ENCODE measurements at places on chromosomes 1 and 21.
A peak's percentile ranks its signal among the peaks of the same experiment; 100 is the strongest.

- DNase-seq: no peak
These were observed 117.4 kb downstream of the AKT3 start for GRCh38 chr1:243732637-243733036.

GRCh38 chr1:65958561-65959350, 166.1 kb downstream of the PDE4B start:
- DNase-seq: no peak

DNA sequence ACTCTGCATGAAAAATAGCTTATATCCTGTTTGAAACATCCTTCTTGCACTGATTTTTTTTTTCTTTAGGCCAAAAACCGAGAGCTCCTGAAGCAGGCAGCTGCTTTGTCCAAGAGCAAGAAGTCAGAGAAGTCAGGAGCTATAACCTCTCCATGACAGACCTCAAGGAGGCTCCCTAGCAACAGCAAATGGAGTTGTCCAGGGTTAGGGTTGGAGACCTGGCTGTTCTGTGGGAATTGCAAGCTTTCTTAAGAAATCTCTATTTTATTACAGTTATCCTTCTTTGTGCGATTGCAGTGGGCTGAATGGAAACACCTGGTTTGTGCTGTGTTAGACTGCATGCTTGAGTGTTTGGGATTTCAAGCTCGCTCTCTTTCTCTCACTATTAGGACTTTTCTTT, 12.6 kb upstream of the STX12 start:
- no peak for DNase-seq

DNA sequence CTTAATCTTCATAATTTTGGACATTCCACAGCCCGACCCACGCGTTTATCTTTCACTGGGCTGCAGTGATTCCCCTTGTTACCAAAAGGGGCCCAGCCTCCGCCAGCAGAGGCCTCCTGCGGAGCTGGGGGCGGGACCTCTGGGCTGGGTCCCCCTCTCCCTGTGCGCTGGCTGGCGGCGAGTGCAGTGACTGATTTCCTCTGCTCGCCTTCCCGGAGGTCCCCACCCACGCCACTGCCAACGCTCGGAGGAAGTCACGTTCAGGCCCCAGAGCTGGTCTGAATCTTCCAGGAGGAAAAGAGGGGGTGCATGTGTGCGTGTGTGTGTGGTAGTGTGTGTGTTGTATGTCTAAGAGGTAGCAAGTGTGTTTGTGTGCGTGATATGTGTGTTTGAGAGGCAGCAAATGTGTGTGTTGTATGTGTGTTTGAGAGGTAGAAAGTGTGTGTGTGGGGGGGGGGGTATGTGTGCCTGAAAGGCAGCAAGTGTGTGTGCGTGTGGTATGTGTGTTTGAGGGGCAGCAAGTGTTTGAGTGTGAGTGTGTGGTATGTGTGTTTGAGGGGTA, 35.0 kb upstream of the JAK1 start:
- peak; percentile 19 for DNase-seq

DNA sequence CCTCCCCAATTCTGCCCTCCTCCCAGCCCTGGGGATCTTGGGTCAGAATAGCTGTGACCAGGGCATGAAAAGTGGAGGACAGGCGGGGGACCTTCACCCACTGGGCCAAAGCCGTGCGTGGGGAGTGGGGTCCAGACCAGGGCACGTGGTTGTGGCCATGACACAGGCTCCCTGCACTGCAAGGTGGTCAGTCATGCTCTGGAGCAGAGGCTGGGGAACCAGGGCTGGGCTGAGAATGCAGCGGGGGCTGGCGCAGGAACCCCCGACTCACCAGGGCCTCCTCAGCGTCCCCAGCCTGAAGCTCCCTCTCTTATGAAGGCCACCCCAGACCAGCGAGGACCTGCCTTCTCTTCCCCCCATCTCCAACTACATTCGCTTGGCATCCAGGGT, 2.7 kb downstream of the DVL1 start:
- no peak for DNase-seq

- no peak for DNase-seq
These were observed 302.8 kb upstream of the ADAMTS5 start for GRCh38 chr21:27269644-27270043.

DNA sequence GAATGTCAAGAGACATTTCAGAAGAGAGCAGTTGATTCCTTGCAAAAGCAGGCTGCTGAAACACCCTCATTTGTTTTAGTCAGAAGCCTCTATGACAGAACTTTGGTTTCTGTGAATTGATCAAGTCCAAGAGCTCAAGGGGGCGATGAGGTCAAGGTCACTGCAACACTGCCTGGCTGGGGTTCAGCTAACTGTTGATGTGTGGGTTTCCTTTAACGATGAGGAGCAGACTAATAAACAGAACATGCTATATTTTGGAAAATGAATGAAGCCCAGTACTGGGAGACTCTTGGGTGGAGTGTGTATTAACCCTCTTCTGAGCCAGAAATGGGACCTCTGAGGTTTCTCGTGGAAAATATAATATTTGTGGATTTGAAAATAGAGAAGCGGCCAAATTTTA, 109.3 kb downstream of the ZC3H11B start:
- no peak for DNase-seq

DNA sequence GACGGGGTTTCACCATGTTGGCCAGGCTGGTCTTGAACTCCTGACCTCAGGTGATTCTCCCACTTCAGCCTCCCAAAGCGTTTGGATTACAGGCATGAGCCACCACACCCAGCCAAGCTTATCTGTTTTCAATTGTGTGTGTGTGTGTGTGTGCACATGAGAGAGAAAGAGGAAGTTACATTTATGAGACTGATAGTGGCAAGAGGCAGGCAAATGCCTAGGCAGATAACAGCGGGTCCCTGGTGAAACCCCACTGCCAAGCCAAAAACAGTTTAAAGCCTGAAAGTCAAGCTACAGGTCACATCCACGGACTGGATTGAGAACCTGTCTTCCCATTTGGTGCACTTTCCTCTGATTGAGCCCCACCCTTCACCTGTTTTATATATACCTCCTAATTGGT, 35.1 kb upstream of the IFNGR2 start:
- no peak for DNase-seq

DNA sequence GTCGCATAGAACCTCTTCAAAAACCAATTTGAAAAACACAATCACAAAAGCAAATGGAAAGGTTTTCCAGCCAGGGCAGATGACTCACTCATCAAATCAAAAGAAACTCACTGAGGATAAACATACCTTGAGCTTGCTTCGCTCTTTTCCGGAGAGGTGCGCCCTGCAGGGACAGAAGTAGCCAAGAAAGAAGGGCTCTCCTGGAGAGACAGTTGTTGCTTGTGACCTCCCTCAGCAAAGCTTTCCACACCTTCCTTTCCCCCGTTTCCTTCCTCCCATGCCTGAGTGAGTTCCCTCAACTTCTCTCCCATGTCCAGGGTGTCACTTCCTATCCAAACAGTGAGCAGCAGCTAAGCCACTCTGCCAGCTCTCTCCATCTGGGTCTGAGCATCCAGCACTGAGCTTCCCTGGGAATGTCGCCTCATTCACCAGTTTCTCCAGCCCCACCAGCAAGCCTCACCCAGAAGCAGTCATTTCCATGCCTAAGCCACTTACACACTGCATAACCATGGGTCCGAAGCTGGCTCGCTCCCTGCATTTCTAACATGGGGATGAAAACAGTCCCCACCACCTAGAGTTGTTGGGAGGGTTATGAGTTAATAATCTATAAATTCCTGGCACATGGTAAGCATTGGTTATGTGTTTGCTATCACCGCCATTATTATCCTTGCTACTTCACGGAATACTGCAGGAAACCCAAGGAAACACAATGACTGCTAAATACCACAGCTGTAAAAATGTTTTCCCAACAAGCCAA, 75.0 kb downstream of the PTPN14 start:
- no peak for DNase-seq

- DNase-seq: no peak
These were observed 5.0 kb downstream of the PRELP start for GRCh38 chr1:203480525-203481084.

DNA sequence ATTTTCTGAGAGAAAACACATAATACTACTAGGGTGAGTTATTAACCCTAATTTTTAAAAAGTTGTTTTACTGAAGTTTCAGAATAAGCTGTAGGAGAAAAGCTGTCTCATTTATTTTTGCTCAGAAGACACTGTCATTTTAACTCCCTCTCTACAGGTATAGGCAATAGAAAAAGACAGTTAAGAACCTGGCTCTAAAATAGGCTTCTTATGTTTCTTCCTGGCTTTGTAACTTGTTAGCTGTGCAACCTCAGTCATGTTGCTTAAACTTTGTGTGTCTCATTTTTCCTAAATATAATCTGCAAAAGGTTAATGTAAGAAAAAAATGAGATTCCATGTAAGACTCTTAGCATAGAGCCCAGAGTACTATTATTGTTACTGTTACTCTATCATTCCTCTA, 64.4 kb downstream of the TTLL7 start:
- DNase-seq: no peak

DNA sequence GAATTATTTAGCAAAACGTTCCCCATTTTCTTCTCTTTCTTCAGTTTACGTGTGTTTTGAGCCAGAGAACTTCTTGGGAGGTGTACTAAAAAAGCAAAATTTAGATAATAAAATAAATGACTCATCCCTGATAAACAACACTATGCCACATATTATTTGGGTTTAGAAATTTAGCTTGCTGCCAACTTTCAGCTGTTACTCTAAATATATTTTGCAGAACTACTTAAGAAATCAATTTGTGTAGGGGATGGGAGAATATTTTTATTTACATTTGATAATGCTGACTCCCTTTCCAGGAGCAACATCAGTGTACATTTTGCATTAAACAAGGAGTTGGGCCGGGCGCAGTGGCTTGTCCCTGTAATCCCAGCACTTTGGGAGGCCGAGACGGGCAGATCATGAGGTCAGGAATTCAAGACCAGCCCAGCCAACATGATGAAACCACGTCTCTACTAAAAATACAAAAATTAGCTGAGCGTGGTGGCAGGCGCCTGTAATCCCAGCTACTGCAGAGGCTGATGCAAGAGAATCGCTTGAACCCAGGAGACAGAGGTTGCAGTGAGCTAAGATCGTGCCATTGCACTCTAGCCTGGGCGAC, 151.4 kb upstream of the ZRANB2 start:
- no peak for DNase-seq

GRCh38 chr1:98981917-98982513, 22.6 kb downstream of the PLPPR5 start:
- DNase-seq: no peak

GRCh38 chr1:41340655-41341364, 20.4 kb upstream of the FOXO6 start:
- DNase-seq: no peak

GRCh38 chr1:20442920-20443625, 42.9 kb downstream of the CAMK2N1 start:
- no peak for DNase-seq

GRCh38 chr1:58447886-58448285, 98.6 kb downstream of the OMA1 start:
- DNase-seq: no peak

DNA sequence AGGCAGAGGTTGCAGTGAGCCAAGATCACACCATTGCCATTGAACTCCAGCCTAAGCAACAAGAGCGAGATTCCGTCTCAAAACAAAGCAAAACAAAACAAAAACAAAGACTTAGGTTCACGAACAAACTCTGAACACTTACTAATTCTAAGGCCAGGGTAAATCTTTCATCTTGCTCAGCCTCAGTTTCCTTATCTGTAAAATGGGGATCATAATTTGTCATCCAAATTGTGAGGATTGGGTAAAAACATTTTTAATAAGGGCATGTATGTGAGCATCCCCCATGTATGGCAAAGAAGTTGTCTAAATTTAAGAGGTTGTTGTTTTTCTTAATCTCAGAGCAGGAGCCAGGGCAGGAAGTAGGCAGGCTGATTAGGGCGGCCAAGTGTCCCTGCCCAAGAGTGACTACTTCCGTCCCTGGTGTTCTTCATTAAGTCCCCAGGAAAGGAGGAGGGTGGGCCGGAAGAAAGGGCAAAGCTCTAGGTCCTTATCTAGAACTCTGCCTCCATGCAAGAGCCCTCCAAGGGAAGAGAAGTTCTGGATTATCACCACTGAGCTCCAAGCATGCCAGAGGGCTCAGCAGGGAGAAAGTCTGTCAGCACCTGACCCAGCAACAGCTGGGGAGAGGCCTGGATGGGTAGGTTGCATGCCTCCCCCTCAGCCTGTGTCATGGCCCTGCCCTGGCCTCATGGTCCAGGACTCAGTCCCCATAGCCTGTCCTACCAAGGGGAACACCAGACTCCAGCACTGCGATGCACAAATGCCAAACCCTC, 49.9 kb upstream of the CLIC4 start:
- DNase-seq: no peak

- no peak for DNase-seq
These were observed 898.3 kb upstream of the B3GALT2 start for GRCh38 chr1:194084755-194085154.

DNA sequence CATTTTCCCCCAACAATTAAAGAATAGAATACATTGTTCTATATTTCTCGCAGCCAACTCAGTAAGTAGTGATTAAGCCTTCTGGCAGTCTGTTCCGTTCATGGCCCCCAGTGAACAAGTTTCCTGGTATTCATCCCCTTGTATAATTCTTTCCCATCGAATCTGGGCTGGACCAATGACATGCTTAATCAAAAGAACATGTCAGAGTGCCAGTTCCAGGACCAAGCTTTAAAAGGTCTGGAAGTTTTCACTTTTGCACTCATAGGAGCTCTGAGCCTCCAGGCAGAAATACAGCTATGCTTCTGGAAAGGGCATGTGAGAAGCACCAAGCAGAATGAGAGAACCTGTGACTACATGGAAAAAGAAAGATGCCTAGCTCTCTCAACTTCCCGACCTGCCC, 22.5 kb upstream of the DPYD start:
- no peak for DNase-seq

- peak; percentile 84 for DNase-seq
These were observed 3.7 kb downstream of the GPR37L1 start for GRCh38 chr1:202126426-202126825.

DNA sequence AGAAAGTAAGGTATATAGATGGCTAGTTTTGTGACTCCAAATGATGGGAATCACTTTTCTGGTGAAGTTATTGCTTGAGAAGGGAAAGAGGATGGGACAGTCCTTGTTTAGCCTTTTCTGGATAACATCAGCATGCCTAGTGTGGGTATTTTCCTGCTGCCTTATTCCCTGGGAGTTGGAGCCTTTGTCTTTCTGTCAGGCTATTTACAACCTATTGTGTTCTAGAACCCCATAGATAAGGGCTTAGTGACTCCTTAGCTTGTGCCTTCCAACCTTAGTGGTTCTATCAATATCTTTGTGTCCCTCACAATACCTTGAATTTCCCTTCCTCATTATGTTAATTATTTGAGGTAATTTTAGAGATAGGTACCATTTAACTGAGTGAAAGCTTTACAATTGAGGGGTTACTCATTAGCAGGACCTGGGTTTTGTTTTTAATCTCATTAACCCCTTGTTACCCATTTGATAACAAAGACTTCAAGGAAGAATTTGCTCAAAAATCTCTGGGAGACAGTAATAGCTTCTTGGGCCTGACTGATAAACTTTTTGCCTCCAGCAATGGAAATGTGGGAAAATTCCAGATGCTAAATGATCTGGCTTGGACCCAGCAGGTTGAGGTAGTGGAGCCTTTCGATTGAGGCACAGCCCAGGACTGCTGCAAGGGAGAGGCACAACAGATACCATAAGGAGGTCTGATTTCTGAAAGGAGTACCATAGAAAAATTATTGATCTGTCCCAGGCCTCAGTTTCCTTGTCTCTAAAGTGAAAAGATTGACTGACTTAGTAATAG, 49.0 kb downstream of the CACHD1 start:
- no peak for DNase-seq

- peak; percentile 72 for DNase-seq
These were observed 7.3 kb upstream of the UMODL1 start for GRCh38 chr21:42063571-42064521.

- no peak for DNase-seq
These were observed 23.3 kb downstream of the STUM start for GRCh38 chr1:226571893-226572292.
